ENCODE measurements at places on chromosomes 2 and 18. TPM values are rescaled to one million over a fixed set of nuclear protein-coding genes. Genes with fewer than 3 reads are reported as not detected.

Gene MC4R
- not detected for total RNA-seq

Gene CXCR2
- 0.03 TPM for total RNA-seq

Gene LYG2
- not detected for total RNA-seq

Gene CCT4
- total RNA-seq, result 320 TPM

Gene CYS1
- 1.3 TPM for total RNA-seq

Gene ABCB11
- 0.01 TPM for total RNA-seq

Gene LRPPRC
- 87.6 TPM for total RNA-seq

Gene DRC1
- total RNA-seq, result 0.31 TPM

Gene LYPD1
- total RNA-seq, result 21.5 TPM

Gene THSD7B
- total RNA-seq, result not detected

Gene CLASP1
- total RNA-seq, result 17.6 TPM

Gene SIX2
- total RNA-seq, result 0.10 TPM

Gene SOWAHC
- 12.8 TPM for total RNA-seq

Gene PLCD4
- total RNA-seq, result 0.59 TPM

Gene SLC16A14
- total RNA-seq, result 1.0 TPM

Gene HOXD3
- 0.20 TPM for total RNA-seq

Gene STEAP3
- total RNA-seq, result 39.7 TPM

Gene CYP1B1
- total RNA-seq, result 6.9 TPM

Gene PLCL1
- not detected for total RNA-seq

Gene ZNF519
- total RNA-seq, result 1.9 TPM

Gene DLGAP1
- 0.01 TPM for total RNA-seq

Gene TMEM87B
- 15.4 TPM for total RNA-seq

Gene ASPRV1
- total RNA-seq, result 0.23 TPM

Gene DNAH7
- 0.84 TPM for total RNA-seq

Gene EN1
- total RNA-seq, result 1.1 TPM

Gene FTCDNL1
- 3.2 TPM for total RNA-seq

Gene HNMT
- 0.53 TPM for total RNA-seq

Gene GAL3ST2
- total RNA-seq, result 0.34 TPM

Gene ABCA12
- 0.15 TPM for total RNA-seq

Gene EMILIN1
- 0.48 TPM for total RNA-seq

Gene RSAD2
- 0.89 TPM for total RNA-seq

Gene KIF5C
- 0.43 TPM for total RNA-seq
